ENCODE measurements at places on chromosomes 6 and 20. TPM values are rescaled to one million over a fixed set of nuclear protein-coding genes. Genes with fewer than 3 reads are reported as not detected.

DNA sequence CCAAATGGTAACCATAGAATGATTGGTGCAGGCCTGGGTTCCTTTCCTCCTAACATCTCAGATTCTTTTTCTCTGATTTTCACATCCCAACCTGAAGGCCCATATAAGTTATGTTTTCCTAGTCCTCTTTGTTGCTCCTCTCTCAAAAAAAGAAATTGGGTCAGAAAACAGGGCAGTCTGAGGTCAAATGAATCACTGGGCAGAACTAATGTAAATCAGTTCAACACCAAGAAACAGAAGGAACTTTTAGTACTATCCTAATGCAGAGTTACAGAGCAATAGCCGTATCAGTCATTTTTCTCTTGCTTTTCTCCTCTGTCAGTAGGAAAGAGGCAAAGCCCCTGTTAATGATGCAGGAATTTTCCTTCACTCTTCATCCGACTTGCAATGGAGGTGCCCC lies 11.0 kb upstream of the TPD52L1 start:
- H3K4me3 ChIP-seq = no peak overlapping the region
- no peak overlapping the region for H3K27ac ChIP-seq
- H3K27me3 ChIP-seq = no peaks in the 10 kb centered on the region
- no peak for DNase-seq

The LZTS3 gene
- total RNA-seq = 5.2 TPM

GRCh38 chr6:139519571-139520031 lies 145.2 kb upstream of the CITED2 start:
- H3K36me3 ChIP-seq = no peaks in the 10 kb centered on the region
- peaks cover 2% of the 10 kb centered on the region for H3K4me1 ChIP-seq
- H3K27ac ChIP-seq = no peak overlapping the region
- H3K27me3 ChIP-seq = no peaks in the 10 kb centered on the region

The KHDRBS2 gene
- not detected for total RNA-seq

- H3K4me1 ChIP-seq = no peaks in the 10 kb centered on the region
- H3K27ac ChIP-seq = no peak overlapping the region
- no peak overlapping the region for H3K4me3 ChIP-seq
- H3K36me3 ChIP-seq = no peaks in the 10 kb centered on the region
- no peak for DNase-seq
- peaks cover 9% of the 10 kb centered on the region for H3K27me3 ChIP-seq
These were observed 29.0 kb downstream of the DAAM2 start for GRCh38 chr6:39821046-39821740.

- DNase-seq = no peak
- no peaks in the 10 kb centered on the region for H3K36me3 ChIP-seq
- no peak within 1 kb of the TSS for H3K4me3 ChIP-seq
- no peaks in the 10 kb centered on the region for H3K4me1 ChIP-seq
These were observed at the start of gene SNAP91 for GRCh38 chr6:83708970-83709747. SNAP91 (minus strand) TSS chr6:83709101; CDS start chr6:83707927, 1,174 bp downstream.

- no peaks in the 10 kb centered on the region for H3K36me3 ChIP-seq
- H3K4me1 ChIP-seq = peaks cover 45% of the 10 kb centered on the region
- H3K27me3 ChIP-seq = no peaks in the 10 kb centered on the region
- no peak overlapping the region for H3K27ac ChIP-seq
- no peak for DNase-seq
- H3K4me3 ChIP-seq = no peak overlapping the region
These were observed 38.5 kb downstream of the EDN1 start for GRCh38 chr6:12328701-12329100.

DNA sequence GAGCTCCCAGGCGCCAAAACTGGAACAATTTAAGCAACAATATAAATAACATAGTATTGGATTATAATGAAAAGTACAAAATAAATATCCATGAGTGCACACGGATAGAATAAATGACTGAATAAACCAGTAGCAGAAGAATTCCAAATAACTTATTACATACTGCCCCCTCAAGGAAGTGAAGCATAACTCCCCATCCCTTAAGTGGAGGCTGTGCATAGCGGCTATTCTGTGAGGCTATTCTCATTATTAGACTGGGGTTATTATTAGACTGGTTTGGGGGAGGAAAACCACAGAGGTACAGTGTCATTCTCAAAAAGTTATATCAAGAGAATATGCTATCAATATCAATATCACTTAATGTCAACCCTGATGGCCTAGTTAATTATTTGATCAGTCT lies 94.4 kb upstream of the SIRPA start:
- no peaks in the 10 kb centered on the region for H3K27me3 ChIP-seq
- no peaks in the 10 kb centered on the region for H3K36me3 ChIP-seq
- H3K4me3 ChIP-seq = no peak overlapping the region
- peaks cover 14% of the 10 kb centered on the region for H3K4me1 ChIP-seq
- no peak for DNase-seq

DNA sequence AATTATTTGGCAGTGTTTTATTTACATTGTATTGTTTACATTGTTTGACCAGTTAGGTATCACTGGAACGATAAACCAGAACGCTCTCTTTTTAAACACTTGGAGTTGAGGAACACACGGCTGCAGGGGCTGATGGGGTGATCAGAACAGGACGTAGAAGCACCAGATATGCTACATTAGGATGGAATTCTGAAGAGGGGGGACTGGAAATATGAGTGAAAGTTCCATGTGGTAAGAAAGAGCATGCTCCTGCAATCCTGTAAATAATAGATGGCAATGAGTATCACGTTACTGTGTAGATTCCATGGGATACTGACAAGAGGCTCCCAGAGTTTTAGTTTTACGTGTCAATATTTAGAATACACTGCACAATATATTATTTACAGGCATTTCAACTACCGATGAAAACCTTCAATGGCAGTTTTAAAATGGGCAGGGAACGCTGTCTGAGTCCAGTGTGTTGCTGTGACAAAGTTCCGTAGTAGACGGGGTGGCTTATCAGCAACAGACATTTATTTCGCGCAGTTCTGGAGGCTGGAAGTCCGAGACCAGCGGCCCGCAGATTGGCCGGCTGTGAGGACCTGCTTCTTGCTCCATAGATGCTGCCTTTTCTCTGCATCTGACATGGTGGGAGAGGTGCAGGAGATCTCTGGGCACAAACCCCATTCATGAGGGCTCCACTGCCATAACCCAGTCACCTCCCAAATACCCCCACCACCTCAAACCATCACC lies 43.1 kb downstream of the SYNJ2 start:
- DNase-seq = no peak
- no peak overlapping the region for H3K27ac ChIP-seq
- H3K36me3 ChIP-seq = no peaks in the 10 kb centered on the region
- no peak overlapping the region for H3K4me3 ChIP-seq
- H3K4me1 ChIP-seq = peaks cover 45% of the 10 kb centered on the region

- no peak overlapping the region for H3K27ac ChIP-seq
- no peaks in the 10 kb centered on the region for H3K36me3 ChIP-seq
- H3K4me1 ChIP-seq = no peaks in the 10 kb centered on the region
- no peak overlapping the region for H3K4me3 ChIP-seq
These were observed 122.4 kb upstream of the EXOC2 start for GRCh38 chr6:815348-815738.

- H3K27ac ChIP-seq = no peak overlapping the region
- no peak overlapping the region for H3K4me3 ChIP-seq
- no peaks in the 10 kb centered on the region for H3K36me3 ChIP-seq
- DNase-seq = no peak
These were observed 51.6 kb upstream of the DACT2 start for GRCh38 chr6:168371185-168371584.

The UBE2V1 gene
- 114 TPM for total RNA-seq

The SNAP25 gene
- 0.39 TPM for total RNA-seq

The CRISP2 gene
- total RNA-seq = not detected

DNA sequence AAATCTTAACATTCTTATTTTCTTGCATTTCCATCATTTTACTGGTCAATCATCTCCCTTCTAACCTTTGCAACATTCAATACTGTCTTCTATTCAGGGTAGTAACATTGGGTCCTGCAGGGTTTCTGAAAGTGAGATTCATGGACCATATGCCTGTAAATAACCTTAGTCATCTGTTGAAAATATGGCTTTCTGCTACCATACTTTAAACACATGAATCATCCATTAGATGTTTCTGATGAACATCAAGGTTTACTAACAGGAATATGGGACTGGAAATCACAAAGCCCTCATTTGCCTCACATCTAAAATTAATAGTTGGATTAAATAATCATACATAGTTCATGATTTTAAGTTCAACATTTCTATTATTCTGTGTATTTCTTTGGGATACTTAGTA lies 475.9 kb upstream of the MARCKS start:
- no peak overlapping the region for H3K4me3 ChIP-seq
- H3K36me3 ChIP-seq = no peaks in the 10 kb centered on the region
- DNase-seq = no peak
- no peaks in the 10 kb centered on the region for H3K4me1 ChIP-seq

The ENPP1 gene
- total RNA-seq = 6.5 TPM

- H3K4me3 ChIP-seq = no peak overlapping the region
- DNase-seq = no peak
- H3K27ac ChIP-seq = no peak overlapping the region
These were observed 53.8 kb upstream of the SUPT3H start for GRCh38 chr6:45431317-45432065.

DNA sequence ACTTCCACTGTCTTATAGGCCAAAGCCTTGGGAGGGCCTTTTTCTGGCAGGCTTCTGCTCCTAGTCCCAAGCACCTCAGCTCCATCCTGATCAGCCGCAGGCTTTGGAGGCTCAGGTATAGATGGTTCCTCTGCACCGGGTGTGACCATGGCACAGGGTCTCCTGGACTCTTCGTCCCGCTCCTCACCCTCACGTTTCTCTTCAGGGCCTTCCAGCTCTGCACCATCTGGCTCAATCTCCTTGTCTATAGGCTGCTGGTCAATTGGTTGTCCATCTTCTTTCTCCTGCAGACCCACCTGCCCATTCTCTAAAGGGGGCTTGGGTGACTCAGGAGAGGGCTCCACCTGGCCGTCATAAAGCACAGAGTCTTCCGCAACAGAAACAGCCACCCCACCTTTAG lies 37.0 kb downstream of the BFSP1 start:
- no peaks in the 10 kb centered on the region for H3K4me1 ChIP-seq
- no peak overlapping the region for H3K4me3 ChIP-seq
- H3K27ac ChIP-seq = no peak overlapping the region
- DNase-seq = no peak
- no peaks in the 10 kb centered on the region for H3K36me3 ChIP-seq

GRCh38 chr20:37042986-37043972 lies 52.5 kb downstream of the RBL1 start:
- no peak for DNase-seq
- no peak overlapping the region for H3K27ac ChIP-seq
- H3K27me3 ChIP-seq = no peaks in the 10 kb centered on the region

DNA sequence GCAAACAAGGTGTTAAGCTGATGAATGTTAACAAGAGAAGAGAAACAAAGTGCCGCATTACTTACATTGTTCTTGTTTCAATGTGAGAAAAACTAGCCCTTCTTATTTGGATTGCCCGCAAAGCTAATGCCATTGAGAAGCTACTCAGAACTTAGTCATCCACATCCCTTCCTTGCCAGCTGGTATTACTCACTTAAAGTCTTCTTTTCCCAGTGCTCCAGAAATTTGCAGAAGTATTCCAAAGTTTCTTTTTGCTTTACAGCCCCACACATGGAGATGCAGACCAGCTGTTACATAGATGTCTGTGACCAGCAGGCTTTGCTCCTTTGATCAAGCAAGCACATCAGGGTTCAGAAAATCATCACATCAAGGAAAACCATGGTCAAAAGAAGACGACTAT lies 529.0 kb downstream of the TBC1D32 start:
- H3K36me3 ChIP-seq = no peaks in the 10 kb centered on the region
- H3K27ac ChIP-seq = no peak overlapping the region
- H3K4me1 ChIP-seq = no peaks in the 10 kb centered on the region
- no peak for DNase-seq
- H3K27me3 ChIP-seq = no peaks in the 10 kb centered on the region
- H3K4me3 ChIP-seq = no peak overlapping the region

The SEL1L2 gene
- total RNA-seq = not detected

GRCh38 chr6:157954150-157955117 lies 27.2 kb upstream of the SYNJ2 start:
- H3K27me3 ChIP-seq = no peaks in the 10 kb centered on the region
- no peak overlapping the region for H3K27ac ChIP-seq
- DNase-seq = no peak
- H3K36me3 ChIP-seq = no peaks in the 10 kb centered on the region
- peak overlapping the region; percentile 42 for H3K4me3 ChIP-seq

- H3K4me1 ChIP-seq = peaks cover 34% of the 10 kb centered on the region
- no peak for DNase-seq
- no peak overlapping the region for H3K27ac ChIP-seq
- no peak overlapping the region for H3K4me3 ChIP-seq
- no peaks in the 10 kb centered on the region for H3K36me3 ChIP-seq
These were observed 287.9 kb downstream of the CDC5L start for GRCh38 chr6:44675449-44675848.

Data from HCT116 (cell line).